ENCODE measurements at places on chromosomes 4 and X.

- DNase-seq = no peak
These were observed 129.6 kb downstream of the LUZP4 start for GRCh38 chrX:115419069-115419468.

DNA sequence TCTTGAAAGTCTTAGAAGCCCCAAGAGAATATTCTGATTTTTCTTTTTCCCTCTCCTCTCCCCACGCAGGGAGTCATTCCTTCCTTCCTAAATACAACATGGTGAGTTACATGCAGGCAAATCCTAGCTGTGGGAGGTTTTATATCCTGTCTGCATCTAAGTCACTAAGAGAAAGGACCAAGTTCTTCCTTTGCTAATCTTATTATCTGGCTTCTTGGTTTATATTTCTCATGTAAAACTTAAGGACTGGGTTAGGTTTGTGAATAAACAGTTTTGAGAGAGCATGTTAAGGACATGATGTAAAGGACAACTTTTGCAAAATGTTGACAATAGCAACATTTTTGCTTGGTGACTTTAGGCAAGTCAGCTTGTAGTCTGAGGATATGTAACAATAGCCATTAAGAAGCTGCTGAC lies 5.1 kb upstream of the CXCL9 start:
- no peak for DNase-seq

- DNase-seq = no peak
These were observed at the start of gene PLCXD1 for GRCh38 chrX:281166-281999. TSS of gene PLCXD1 (plus strand) at chrX:281381. CDS start at chrX:284188, 2,807 bp downstream.

DNA sequence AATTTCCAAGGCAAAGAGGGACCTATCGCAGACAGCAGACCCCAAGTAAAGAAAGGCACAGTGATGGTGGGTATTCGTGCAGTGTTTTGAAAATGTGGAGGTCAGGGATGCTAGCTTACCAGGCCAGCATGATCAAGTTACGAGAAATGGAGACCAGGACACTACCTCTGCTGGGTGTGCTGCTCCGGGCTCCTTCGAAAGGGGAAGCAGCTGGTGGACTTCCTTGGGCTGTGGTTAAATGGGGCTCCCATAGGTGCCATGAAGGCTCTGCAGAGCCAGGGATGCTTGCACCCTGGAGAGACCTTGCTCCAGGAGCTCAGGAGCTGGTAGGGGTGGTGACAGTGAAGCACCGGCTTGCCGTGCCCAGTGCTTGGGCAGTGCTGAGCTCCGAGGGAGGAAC lies 68.8 kb downstream of the TBL1X start:
- DNase-seq = no peak

GRCh38 chr4:86432559-86433134 lies 72.8 kb upstream of the MAPK10 start:
- no peak for DNase-seq

DNA sequence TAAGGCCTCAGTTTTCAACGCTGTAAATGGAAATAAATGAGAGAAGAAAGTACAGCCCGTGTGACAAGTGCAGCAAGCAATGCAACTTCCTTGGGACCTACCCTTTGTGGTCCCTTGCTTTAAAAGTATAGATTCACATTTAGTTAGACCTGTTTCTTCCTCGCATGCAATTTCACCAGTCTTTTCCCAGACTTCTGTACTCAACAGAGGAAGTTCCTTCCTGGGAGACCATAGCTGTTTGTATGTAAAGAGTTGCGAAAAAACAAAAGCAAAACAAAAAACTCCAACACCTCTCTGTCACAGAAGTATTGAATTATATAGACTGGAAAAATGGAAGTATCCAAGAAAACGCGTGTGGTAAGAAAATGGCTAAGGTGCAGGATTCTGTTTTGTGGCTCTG lies 1.1 kb upstream of the IRF2 start:
- DNase-seq = no peak

DNA sequence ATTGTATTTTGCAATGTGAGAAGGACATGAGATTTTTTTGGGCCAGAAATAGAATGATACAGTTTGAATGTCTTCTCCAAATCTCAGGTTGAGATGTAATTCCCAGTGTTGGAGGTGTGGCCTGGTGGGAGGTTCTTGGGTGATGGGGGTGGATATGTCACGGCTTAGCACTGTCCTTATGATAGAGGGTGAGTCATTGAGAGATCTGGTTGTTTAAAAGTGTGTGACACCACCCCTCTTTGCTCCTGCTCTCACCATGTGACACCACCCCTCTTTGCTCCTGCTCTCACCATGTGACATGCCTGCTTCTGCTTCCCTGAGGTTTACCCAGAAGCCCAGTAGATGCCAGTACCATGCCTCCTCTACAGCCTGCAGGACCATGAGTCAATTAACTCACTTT lies 1226.9 kb downstream of the PCDH7 start:
- no peak for DNase-seq

DNA sequence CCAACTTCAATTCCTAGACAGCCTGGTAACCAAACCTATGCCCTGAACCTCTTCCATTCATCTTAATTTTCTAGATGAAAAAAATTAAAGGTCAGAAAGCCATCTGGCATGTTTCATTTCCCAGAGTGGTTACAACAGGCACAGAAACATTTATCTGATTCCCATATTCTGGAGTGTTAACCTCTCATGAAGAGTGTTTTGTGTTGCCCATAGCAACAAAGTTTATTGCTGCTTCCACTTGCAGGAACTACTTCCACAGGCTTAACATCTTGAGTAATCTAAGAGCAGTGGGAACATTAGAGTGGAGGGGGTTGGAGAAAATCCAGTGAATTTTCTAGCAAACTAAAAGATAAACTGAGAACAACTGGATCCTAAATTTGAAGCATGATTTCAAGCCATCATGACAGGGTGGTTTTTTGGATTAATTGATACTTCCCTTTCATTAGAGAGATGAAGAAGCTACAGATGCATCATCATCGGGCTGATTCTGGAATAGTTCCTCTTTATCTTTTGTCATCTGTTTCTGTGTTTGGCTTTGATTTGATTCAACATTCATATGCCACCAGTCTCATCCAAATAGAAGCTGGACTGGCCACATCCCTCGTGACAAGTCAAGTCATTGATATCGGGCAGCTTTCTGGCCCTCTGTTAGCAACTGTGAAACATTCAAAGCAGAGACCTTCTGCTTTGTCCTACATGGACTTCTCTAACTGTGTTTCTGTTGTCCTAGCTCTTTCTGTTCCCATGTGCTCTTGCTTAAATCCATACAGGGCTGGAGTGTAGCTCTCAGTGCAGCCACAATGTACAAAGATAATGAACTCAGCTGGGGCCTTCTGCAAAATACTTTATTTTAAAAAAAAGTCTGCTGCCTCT lies 167.3 kb downstream of the MID1IP1 start:
- no peak for DNase-seq

GRCh38 chrX:22276781-22277180 lies 4.1 kb downstream of the CBLL2 start:
- DNase-seq = no peak

GRCh38 chr4:7663075-7663541 lies 228.4 kb upstream of the PSAPL1 start:
- DNase-seq = no peak

GRCh38 chr4:86564795-86565194 lies 29.3 kb upstream of the PTPN13 start:
- DNase-seq = no peak

- DNase-seq = no peak
These were observed 56.8 kb upstream of the EMCN start for GRCh38 chr4:100574607-100575006.

DNA sequence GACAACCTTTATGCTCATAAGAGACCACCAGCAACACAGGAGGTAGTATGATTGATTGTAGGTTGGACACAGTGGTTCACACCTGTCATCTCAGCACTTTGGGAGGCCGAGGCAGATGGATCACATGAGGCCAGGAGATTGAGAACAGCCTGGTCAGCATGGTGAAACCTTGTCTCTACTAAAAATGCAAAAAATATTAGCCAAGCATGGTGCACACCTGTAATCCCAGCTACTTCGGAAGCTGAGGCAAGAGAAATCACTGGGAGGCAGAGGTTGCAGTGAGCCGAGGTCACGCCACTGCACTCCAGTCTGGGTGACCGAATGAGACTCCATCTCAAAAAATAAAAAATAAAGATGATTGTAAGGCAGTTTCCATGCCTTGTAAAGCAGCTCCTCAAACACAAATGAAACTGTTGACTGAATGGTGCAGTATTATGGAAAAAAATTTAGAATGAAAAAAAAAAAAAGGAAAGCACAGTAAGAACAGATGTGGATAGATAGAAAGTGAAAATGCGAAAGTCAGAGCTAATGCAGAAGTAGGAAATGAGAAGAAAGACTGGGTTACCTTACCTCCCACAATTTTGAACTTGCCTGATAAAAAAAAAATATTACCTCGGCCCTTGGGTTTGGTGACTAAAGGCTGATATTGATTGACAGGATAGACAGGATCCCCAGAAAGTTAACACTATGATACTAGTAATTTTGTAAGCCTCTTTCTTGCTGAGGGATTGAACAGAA lies 249.2 kb upstream of the TRAM1L1 start:
- no peak for DNase-seq

DNA sequence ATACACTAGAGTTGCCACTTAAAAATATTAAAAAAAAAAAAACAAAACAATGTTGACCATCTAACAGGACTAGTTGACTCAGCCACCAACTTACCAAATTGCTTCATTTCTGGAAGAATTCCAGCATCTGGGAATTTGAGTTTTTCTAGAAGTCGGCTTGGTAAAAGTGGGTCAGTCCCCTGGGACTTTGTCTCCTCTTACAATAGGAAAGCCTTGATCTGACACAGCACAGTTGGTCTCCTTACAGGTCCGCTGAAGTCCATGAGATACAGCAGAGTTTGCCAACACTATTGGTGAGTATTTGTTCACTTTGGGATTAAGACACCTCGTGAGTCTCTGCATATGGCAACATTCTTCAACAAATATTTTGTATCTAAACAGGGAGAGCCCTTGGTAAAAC lies 18.2 kb upstream of the DDIT4L start:
- no peak for DNase-seq

DNA sequence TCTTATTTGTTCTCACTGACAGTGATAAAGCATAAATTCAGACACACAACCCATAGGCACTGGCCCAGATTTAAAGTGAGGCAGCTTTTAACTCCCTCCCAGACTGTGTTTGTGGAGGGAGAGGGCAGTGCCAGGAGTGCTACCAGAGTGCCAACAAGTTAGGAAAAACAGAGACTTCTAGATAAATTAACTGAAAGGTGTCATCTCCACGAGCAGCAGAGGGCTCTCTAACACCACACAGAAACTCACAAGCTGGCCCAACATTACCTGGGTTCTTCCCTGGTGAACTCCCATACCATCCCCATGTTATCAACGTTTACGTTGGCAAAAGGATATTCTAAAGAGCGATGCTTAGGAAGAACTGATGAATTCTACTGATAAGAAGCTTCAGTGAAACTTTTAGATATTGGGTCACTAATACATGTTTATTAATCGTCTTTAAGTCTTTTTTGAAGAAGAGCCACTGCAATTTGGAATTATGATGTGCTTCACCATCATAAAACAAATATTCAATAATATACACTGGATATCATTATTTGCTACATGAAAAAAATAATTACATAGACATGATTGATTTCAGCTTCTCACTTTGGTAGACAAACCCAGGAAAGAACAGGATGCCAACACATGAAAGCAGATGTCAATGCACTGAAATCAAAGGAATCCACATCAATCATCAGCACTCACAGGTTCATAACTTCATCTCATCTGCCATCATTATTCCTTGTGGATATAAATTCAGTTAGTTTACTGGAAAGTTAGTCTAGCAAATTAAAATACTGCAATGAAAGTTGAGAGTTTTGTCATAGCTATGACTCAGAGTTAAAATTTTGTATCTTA lies 121.2 kb upstream of the NAP1L5 start:
- DNase-seq = peak; percentile 45

DNA sequence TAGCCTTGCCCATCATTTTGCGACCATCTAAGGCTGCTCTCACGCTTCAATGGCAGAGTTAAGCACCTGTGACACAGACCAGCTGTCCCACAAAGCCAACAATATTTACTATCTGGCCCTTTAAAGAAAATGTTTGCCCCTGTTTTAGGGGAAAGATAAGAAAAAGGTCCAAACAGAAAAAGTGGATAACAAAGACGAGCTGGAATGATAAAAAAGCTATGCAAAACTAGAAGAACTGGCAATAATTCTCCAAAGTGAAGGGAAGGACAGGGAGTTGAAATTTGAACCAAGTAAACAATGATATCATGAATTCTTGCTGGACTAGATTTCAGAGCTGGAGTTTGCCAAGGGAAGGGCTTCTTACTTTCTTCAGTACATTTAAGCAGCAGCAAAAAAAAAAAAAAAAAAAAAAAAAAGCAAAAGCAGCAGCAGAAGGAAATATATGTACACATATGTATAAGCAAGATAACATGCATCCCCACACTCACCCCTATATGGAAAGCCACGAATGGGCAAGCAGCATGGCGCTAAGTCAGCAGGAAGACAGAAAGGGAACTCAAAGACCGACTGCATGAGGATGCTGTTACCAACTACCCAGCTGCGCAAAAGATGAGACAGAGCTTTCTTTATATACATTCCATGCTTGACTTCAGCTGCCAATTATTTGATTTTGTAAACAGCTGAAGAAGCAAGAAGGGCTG lies 12.5 kb downstream of the TRAPPC2 start:
- no peak for DNase-seq

DNA sequence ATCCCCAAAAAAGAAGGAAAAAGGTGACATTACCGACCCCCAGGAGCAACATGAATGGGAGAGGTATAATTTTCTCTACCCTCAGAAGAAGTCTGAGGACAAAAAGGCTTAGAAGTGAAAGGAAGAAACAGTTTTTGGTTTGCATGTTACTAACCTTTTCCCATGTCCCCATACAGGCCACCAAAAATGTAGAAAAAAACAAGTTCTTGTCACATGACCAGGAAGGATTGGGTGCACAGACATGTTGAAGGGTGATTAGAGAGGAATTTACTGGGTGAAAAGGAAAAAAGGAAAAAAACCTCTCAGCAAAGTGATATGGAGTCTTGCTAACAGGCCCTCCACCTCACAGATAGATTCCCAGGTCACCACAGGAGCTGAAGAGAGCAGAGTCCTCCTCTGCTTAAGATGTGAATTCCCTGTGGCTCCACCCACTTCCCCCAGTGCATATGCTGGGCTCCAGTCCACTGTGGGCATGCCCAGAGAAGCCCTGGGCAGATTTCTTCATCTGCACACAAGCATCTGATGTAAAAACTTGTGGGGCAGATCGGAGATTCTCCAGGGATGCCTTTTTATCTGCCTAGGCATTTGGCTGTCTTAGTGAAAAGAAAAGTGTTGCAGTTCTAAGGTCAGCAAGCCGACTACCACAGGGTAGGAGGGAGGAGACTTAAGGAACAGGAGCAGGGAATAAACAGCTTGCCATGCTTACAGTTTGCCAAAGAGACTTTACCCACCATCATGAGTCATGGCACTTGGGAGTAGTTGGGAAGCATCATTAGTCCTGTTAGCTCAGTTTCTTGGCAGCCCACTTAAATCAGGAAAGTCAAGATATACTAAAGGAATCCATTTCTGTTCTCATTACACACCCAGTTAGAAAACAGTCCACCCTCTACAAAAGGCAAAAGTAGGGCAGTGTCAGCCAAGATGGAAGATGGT lies 25.0 kb upstream of the PASD1 start:
- no peak for DNase-seq

DNA sequence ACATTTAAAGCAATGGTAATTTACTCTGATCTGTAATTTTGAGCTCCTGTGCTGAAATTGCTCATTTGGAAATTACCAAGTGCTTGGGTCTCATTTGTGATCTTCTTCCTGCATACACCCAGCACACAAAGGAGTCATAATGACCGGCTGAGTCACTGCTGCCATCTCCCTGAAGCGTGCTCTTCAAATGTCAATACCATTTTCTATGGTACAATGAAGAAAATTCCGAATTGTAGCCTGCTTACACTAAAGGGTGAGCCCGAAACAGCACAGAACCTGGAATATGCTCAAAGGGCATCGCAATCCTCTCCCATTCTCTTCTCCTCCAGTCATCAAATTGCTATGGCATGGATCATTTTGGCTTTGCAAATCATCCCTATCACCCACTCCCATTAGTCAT lies 140.5 kb downstream of the GRIA3 start:
- no peak for DNase-seq

Data from NCI-H187 (cell line).